ENCODE measurements at places on chromosomes 16 and 17.

- no peak for DNase-seq
Measured at GRCh38 chr17:40097931-40098845, 2.2 kb downstream of the NR1D1 start.

DNA sequence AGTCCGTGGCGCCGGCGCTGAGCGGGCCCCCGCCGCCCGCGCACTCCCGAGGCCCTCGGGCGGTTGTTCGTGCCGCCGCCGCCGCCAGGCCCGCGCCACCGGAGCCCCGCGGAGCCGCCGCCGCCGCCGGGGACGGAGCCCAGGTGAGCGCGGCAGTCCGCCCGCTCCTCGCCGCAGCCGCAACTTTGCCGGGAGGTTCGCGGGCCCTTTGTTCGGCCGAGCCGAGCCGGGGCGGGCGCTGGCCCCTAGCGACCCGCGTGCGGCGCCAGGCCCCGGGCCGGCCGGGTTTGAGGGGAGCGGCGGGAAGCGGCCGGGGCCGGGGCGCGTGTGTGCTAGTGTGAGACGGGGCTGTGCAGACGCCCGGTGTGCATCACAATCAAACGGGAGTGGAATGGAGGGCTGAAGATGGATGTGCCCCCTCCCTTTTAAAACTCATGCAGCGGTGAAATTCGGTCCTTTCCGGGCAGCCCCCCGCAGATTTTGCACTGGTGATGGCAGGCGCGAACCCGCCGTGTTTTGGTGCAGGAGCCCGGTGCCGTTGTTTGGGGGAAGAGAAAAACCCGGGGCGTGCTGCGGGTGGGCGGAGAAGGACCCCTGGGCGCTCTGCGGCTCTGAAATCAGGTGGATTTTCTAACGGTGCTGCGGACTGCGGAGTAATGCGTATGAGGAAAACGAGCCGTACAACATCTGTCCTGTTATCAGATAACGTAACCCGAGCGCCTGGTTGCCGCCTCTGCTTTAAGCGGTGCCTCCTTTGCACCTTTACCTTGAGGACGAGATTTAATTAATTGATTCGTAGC is 823 bp downstream of the TNRC6C start:
- no peak for DNase-seq

GRCh38 chr17:65698381-65699061 is 137.1 kb upstream of the AXIN2 start:
- DNase-seq: no peak

DNA sequence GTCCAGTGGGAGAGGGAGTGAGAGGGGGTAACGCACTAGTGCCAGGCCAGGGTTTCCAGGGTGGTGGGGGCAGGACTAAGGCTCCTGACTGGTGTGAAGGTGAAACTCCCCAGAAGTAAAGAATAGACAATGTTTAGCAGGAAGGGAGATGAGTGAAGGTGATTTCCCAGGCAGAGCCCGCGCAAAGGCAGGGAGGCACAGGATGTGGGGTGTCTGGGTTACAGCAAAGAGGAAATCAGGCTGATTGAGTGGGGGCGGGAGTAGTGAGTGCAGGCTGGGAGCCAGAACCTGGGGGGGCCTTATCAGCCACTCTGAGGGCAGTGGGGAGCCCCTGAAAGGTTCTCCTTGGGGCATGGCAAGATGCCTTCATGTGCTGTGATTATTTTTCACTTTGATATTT is 167.5 kb downstream of the UTP18 start:
- no peak for DNase-seq

DNA sequence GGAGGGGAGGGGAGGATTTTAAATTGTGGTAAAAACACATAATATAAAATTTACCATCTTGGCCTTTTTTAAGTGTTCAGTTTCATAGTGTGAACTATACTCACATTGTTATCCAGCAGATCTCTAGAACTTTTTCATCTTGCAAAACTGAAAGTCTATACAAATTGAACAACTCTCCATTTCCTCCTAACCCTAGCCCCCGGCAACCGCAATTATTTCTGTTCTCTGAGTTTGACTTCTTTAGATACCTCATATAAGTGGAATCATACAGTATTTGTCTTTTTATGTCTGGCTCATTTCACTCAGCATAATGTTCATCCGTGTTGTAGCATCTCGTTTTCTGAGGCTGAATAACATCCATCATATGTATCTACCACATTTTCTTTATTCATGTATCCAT is 30.0 kb upstream of the MRTFB start:
- no peak for DNase-seq

GRCh38 chr17:2057175-2057759 is 2.4 kb downstream of the HIC1 start:
- DNase-seq: no peak

DNA sequence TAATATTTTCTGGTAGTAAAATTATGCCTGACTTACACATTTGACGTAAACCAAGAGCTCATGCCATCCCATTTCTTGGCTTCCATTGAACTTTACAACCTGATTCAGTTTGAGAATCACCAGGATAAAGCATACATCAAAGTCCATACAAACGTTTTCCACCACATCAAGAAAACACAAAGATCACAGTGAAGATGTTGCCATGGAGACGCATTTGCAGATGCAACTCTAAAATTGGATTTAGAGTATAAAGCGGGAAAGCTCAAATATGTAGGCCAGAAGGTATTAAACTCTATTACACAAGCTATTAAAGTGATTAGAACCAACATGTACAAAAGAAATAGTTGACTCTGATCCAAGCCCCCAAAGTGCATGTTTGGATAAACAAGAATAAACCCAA is 10.4 kb downstream of the C16orf46 start:
- DNase-seq: no peak

DNA sequence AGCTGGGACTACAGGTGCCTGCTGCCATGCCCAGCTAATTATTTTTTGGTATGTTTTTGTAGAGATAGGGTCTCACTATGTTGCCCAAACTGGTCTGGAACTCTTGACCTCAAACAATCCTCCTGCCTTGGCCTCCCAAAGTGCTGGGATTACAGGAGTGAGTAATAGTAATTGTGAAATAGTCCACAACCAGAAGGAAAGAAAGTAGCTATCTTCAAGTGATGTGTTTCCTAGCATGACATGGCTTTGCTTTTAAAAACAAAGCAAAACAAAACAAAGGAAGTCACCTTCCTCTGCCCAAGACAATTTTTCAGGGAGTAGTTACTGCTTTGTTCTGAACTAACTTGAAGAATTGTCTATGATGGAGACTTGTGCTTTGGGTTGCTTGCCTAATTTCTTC is 27.0 kb downstream of the ATP6V0A1 start:
- no peak for DNase-seq

DNA sequence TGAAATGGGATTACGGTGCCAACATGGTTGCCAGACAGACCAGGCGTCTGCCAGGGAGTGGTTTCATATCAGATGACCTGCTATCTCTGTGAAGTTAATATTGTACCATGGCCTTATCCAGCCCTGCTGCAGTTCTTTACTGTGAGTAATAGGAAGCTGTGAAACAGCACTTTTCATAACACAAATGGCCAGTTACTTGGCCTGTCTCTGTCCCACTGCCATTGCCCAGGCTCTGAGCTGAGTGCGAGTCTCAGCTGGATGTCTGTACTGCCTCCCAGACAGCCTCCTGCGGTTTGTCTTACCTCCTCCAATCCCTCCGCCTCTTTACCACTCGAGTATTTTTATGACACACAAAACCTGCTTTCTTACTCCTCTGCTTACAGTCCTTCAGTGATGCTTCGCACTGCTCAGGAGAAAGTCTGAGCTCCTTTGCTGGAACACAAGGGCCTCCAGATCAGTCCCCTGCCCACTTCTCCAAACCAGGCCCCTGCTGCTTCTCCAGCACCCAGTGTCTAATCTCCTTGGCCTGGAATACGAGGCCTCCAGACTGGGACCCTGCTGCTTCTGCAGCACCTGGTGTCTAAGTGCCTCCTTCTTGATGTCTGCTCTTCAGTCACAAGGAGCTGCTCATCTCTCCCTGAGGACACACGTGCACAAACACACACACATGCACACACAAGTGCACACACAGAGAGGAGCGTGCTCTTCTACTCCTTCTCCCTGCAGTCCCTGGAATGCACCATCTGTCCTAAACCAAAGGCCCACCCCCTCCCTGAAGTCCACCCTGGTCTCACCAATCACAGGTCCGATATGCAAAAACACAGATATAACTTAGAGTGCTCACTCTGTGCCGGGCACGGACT is 17.1 kb upstream of the RHOT1 start:
- no peak for DNase-seq

DNA sequence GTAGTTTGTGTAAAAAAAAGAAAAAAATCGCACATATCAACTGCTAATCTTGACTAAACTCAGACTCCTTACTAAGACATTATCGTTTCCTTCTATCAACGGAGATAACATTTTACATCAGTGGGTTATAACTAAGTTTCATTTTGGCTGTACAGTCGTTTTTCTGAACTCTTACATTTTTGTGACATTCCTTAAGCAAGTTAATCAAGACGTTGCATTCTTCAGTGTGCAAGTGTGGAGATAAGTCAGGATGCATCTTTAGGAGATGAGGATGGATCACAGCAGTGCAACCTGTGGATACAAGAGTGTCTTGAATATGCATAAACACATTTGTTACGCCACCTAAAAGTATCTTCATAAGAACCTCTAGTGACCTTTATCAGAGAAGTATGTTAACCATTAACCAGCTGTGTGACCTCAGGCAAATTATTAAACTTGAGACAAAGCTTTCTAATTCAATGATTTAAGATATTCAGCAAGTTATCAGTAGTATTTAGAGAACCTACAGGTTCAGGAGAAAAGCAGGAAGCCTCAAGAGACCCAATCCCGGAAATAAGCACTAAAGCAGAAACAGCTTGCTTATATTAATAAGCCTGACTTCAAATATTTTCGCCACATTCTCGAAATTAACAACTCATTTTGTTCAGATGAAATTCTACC is 9.4 kb downstream of the CMC2 start:
- no peak for DNase-seq

DNA sequence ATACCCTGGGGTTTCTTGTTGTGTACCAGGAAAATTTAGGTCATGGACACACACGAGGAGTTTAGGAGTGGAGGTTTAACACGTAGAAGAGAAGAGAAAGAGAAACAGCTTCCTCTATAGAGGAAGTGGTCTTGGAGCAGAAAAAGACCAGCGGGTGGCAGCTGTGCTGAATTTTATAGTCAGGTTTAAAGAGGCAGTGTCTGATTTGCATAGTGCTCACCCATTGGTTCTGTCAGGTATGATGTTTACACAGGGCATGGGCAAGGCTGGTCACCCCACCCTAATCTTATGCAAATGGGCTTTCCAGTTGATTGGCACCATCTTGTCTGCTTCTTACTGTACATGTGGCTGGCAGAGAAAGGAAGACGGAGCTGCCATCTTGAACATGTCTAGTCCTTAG is 309.0 kb downstream of the CDH13 start:
- DNase-seq: no peak

Measured in D721Med (cell line).